ENCODE measurements at places on chromosomes 6 and 20.
A peak's percentile ranks its signal among the peaks of the same experiment; 100 is the strongest.

DNA sequence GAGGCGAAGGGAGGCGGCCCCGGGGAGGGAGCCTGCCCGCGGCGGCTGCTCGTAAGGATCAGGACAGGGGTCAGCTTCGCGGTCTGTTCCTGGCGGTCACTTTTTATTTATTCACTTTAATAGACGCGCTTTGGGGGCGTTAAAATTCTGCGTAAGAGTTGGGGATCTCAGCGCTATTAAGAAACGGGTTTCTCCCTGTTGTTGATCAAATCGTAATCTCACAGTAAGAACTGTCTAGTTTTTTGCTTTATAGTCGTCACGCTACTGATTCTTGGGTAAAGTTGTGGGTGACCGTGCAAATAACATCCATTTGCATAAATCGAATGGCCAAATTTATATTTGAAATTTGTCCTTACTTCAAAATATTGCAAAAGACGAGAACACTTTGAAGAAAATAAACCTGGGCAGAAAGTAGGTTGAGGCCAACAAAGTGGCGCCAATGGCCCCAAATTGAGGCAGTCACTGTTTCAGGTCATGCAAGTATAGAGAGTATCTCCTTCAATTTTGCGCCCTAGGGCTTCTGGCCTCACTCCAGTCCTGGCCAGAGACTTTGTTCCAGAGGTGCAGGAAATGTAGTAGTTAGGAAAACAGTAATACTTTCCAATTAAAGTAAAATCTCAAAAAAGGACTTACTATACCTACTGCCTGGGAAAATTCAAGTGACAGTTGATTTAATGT, 963 bp upstream of the RMND1 start:
- peak; percentile 12 for DNase-seq

DNA sequence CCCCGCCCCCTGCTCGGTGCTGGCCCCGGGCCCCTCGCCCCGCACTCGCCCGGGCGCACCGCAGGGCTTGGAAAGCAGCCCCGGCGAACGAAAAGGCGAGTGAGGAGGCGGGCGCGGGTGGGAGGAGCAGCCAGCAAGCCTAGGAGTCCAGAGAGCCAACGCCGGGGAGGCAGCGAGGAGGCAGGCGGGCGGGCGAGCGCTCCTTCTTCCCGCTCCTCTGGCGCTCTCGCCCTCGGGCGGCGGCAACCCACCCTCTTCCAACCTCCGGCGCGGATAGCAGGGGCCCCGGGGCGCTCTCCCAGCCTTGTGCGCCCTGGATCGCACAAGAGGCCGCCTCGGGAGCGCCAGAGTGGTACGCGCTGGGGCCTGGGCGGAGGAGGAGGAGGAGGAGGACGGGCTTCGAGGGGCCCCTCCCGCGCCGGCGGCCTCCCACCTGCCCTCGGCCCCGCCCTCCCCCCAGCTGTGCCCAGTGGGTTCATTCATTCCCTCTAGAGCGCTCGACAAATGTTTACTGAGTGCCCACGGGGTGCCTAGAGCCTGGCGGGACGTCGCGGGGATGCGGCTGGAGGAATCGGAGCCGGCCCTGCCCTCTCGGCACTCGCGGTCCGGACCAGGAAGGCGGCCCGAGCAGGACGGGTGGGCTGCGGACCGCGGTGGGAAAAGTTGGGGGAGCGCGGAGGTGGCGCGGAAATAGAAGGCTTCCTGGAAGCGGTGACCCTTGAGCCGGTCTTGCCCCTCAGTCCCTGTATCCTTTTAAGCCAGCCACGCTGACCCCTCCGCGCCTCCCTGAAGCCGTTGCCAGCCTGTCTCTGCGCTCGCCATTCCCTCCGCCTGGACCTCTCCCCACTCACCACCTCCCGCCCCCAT, at the start of gene BMP7:
Gene BMP7 (minus strand): TSS at position 351 of the 867 bp plus-strand sequence. CDS start 519 bp downstream, outside the sequence.
- DNase-seq: no peak

- DNase-seq: peak; percentile 52
Observed at GRCh38 chr6:111874025-111874415, 768 bp upstream of the FYN start.

DNA sequence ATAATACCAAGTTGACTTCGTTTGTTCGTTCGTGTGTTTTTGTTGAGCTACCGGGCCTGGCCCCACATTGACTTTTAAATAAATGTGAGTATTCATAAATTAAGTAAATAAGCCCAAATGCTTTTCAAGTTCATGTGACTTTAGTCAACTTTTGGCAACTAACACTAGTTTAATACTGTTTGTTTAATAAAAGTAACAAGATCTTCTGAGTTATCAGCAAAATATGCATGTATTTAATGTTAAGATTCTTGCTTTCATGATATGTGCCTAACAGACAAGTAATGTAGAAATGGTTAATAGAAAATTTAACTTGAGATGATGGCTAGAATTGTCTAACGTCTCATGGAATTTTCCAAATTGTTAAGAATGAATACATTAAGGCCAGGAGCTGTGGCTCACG, 38.7 kb upstream of the ECI2 start:
- no peak for DNase-seq

DNA sequence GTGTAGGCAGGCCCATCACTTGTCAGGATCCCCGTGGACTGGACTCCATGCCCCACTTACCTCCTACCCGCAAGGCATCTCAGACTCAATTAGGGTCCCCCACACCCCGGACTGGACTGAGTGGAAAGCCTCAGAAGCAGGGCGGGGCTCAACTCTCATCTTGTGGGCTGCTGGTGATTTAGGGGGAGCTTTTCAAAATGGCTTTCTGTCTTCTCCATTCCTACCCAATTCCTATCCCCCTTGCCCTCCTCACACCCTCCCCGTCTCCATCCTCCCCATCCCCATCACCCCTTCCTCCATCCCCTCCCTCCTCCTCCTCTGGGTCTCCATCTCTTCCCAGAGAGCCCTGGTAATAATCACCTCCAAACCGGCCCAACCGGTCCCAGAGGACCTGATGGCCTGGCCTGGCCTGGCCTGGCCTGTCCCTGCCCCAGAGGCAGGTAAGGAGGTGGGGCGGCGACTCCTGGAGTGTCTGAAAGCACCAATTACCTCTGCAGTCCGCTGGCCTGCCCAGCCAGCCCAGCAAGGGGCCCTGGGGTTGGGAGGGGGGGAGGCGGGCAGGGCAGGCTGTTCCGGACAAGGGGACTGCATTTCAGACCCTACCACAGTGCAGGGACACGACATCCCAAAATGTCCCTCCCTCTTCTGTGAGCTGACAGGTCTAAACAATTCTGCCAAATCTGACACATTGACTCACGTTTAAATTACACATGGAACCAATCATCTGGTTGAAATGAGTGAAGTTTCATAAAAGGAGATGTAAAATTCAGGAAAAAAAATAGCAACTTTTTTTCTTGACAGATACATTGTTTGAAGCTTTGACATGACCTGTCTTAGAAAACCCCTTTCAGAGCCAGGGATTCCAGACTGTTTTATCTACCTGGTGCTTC, 24.8 kb downstream of the MAFB start:
- no peak for DNase-seq

- DNase-seq: no peak
Observed at GRCh38 chr20:50277460-50278376, 87.1 kb downstream of the CEBPB start.

- DNase-seq: no peak
Observed at GRCh38 chr6:154125421-154125820, 86.4 kb downstream of the OPRM1 start.

- no peak for DNase-seq
Observed at GRCh38 chr6:25320459-25320858, 41.3 kb downstream of the CARMIL1 start.

- DNase-seq: no peak
Observed at GRCh38 chr20:2197166-2197565, 95.5 kb downstream of the STK35 start.

DNA sequence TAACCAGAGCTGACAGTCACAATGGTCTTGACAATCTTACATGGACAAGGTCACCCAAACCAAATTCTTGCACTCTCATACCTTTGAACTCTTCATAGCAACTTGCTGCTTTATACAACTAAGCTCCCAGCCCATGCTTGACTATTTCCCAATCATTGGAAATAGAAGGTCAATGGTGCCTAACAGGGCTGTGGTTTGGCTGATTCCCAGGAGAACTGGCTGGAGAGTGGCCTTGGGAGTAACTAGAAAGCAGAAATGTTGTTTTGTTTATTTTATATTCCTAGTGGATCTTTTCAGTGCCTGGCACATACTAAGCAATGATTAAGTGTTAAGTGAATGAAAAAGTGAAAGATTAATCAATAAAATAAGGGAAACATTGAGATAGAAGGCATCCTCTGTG, 3.0 kb downstream of the SPINT4 start:
- DNase-seq: no peak
